NCI-H187 (cell line): ENCODE measurements at places on chromosomes 3 and 15.

- DNase-seq: no peak
Measured at GRCh38 chr3:94596141-94596540, 533.3 kb downstream of the NSUN3 start.

GRCh38 chr15:58593870-58594269 lies 155.6 kb downstream of the ADAM10 start:
- DNase-seq: no peak

DNA sequence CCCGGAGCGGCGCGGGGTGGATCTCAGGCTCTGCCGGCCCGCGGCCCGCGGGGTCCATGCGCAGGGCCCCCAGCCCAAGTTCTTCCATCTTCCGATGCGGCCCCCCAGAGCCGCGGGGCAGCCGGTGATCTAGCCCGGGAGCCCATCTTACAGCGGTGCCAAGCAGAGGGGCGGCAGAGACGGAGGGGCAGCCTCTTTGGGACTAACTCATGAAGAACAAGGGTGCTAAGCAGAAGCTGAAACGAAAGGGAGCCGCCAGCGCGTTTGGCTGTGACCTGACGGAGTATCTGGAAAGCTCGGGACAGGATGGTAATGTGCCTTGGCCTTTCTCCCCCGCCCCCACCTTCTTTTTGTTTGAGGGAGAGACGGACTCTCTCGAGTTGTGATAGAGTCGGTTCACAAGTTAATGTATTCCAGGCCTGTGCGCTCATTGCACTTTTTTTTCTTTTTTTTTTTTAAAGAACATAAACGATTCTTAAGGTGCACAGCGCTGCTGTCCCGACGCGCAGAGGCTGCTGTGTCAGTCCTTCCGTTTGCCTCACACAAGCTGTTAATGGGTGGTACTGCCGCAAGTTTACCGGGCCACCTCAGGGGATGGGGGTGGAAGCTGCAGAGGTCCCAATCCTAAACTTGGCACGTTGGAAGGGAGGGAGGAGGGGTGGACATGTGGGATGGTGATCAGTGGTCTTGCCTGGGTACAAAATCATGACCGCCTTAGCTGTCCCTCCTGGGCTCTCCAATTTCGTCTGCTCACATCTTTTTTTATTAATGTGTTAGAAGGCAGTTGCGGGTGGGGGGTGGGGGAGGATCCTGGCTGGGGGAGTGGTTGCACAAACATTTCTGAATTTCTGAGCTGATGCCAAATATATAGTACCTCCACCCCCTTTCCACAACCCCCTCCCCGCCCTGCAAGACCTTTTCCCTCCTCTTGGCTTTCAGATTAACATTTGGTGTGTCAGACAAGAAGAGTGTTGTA lies 801 bp downstream of the ARHGAP31 start:
- no peak for DNase-seq

- no peak for DNase-seq
Measured at GRCh38 chr15:99006904-99007495, 592 bp downstream of the PGPEP1L start.

DNA sequence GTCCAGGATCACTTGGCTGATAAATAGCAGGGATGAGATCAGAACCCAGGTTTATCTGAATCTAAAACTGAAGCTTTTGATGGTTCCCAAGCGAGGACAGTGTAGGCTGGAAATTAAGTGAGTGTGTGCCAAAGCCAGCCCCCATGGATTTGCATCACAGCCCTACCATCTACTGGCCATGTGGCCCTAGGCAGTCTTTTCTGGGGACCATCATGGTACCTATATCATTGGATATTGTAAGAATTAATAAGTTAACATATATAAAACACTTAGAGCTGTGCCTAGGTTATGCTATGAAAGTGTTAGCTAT lies 32.8 kb upstream of the SSR3 start:
- DNase-seq: no peak

- DNase-seq: no peak
Measured at GRCh38 chr3:15819576-15819975, 21.8 kb upstream of the ANKRD28 start.

GRCh38 chr15:40891810-40892446 lies 2.3 kb upstream of the VPS18 start:
- no peak for DNase-seq

DNA sequence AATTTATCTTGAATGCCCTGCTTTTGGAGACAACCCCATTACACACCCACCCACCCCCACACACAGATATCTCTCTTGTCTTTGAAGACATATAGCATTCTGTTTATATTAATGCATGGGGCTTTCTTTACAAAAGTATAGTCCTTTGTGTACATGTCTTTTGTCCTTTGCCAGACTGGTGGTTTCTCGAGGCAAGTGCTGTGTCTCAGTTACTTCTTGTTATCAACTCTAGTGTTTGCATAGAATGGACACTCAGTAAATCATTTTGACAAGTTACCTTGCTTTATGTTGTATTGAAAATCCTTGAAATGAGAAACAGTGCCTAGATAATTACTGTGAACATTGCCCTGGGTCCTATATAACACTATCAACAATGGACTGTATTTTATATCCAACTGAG lies 33.9 kb downstream of the KBTBD8 start:
- no peak for DNase-seq
